Hematopoietic multipotent progenitor cell (in vitro differentiated cells): ENCODE measurements at places on chromosomes 1 and 21.

DNA sequence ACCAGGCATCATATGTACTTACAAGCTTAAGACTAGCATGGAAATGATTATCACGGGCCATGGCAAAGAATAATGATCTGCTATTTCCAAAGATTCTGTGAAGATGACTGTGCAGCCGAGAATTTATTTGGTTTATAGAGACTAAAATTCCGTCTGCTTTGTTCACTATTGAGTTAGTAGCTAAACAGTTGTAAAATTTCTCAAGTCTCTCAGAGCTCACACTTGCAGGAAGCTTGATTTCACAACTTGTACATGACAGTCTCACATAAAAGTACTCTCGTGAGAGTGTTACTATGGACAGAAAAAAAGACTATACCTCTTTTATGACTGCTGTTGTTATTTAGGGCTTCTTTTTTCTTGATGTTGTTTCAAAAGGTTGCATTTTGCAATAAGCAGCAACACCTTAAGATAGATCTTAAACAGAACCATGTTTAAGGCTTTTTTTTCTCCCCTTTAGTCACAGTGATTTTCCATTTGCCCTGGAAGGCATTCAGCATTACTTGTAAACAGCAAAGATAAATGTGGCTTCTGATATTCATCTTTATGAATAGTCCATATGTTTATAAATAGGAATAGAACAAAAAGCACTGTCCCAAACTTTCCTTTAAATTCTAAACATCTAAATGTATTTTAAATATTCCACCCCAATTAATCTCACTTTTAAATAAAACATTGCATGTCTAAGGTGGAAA lies 24.8 kb downstream of the ST6GALNAC5 start:
- no peak for DNase-seq

- DNase-seq, result no peak
Observed at GRCh38 chr21:31874812-31875212, 2.0 kb downstream of the HUNK start.

GRCh38 chr1:3091334-3091733 lies 22.3 kb downstream of the PRDM16 start:
- no peak for DNase-seq

GRCh38 chr1:30274173-30274970 lies 449.0 kb downstream of the MATN1 start:
- no peak for DNase-seq

DNA sequence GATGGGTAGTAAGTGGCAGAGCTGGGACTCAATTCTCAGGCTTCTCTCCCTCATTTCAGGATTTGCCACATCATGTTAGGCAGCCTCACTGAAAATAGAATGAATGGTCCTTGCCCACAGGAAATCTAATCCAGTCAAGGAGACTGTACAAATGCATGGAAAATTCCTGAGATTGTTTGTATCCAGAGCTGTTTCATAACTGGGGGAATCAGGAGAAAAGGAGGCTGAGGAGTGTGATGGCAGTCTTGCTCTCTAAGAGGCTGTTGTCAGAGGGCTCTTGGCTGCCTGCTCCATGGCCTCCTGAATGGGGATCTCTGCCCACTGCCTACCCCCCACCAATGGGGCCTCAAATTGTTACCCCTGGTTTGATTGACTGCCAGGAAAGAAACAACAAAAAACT lies 141.9 kb upstream of the TNR start:
- DNase-seq, result no peak

DNA sequence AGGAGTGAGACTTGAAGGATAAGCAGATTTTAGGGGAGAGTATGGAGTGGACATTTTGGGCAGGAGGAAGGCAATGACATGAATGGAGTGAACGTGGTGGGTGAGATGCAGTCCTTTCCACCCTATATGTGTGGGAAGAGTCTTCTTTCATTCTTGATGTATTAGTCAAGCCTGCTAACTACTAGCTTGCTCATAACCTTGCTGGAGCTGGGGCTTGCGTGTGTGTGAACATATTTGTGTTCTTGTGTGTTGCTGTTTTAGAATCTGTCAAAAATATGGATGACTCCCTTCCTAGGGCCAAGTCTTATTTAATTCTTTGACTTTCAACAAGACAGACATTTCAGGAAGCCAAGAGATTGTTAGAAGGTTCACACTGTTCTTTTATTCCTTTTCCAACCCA lies 132.7 kb downstream of the UCK2 start:
- no peak for DNase-seq

GRCh38 chr1:174877208-174877673 lies 122.5 kb upstream of the CACYBP start:
- no peak for DNase-seq

GRCh38 chr1:204198348-204199340 lies 2.4 kb upstream of the KISS1 start:
- DNase-seq, result no peak

- no peak for DNase-seq
Observed at GRCh38 chr1:184919892-184920291, 54.4 kb downstream of the NIBAN1 start.

- DNase-seq, result peak; percentile 35
Observed at GRCh38 chr1:34829250-34829649, 30.3 kb downstream of the SMIM12 start.

- no peak for DNase-seq
Observed at GRCh38 chr1:25106352-25106751, 126.0 kb downstream of the SYF2 start.

GRCh38 chr1:170460414-170461155 lies 71.4 kb upstream of the GORAB start:
- DNase-seq, result no peak

- peak; percentile 81 for DNase-seq
Observed at GRCh38 chr1:159924025-159924790, 1.1 kb downstream of the TAGLN2 start.

- no peak for DNase-seq
Observed at GRCh38 chr1:209883341-209883971, 54.6 kb upstream of the SYT14 start.

DNA sequence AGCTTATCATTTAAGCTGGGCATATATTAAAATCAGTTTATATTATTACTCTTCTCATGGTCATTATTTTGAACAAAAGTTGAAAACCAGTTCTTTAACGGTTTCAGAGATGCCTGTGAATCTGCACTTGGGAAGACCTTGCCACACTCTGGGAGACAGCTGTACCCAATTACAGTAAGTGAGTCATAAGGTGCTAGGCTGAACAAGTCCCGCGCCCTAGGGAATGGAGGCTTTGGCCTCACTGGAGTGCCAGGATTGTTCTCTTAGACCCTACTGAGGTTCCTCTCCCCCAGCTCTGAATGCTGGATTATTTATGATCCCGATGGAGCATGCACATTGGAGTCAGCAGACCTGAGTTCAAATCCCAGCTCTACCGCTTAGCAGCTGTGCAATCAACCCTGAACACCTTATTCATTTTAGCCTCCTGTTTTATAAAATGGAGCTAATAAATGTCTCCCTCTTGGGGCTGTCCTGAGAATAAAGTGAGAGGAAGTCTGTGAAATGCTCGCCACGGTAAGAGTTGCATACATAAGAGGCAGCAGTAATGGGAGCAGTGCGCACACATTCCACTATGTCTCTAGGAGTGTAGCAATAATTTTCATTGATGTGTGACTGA lies 266.2 kb downstream of the FOXD2 start:
- no peak for DNase-seq

GRCh38 chr1:205914730-205915129 lies 28.5 kb downstream of the SLC26A9 start:
- DNase-seq, result no peak
